ENCODE measurements at places on chromosomes 16 and 17. TPM values are rescaled to one million over a fixed set of nuclear protein-coding genes. Genes with fewer than 3 reads are reported as not detected.

DNA sequence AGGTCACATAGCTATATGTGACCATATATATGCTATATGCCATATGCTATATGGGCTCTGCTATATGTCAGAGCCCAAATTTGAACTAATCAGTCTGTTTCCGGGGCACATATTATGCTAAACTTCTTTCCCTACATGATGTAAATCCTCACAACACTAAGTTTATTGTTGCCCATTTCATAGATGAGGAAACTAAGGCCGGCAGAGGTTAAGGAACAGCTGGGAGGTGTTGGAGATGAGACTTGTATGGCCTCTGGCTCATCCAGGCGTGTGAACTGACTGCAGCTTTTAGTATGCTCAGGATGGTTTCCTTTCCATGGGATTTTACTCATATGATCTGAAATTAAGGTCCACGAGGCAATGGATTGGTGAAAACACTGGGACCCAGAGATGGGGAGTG lies 17.5 kb upstream of the CNOT1 start:
- DNase-seq: no peak

Gene HBA2
- polyA plus RNA-seq: 628 TPM

GRCh38 chr16:75087375-75087979 lies 29.1 kb downstream of the LDHD start:
- no peak for DNase-seq

GRCh38 chr17:50956409-50956749 lies 90.2 kb upstream of the TOB1 start:
- no peak for DNase-seq

GRCh38 chr17:11121341-11121985 lies 119.5 kb upstream of the SHISA6 start:
- no peak for DNase-seq

Gene SLFN14
- polyA plus RNA-seq: 0.11 TPM

- DNase-seq: no peak
These were observed 2.1 kb downstream of the MFAP4 start for GRCh38 chr17:19384723-19385391.
